Iris pigment epithelial cell (primary cell): ENCODE measurements at places on chromosomes 5 and 9.

DNA sequence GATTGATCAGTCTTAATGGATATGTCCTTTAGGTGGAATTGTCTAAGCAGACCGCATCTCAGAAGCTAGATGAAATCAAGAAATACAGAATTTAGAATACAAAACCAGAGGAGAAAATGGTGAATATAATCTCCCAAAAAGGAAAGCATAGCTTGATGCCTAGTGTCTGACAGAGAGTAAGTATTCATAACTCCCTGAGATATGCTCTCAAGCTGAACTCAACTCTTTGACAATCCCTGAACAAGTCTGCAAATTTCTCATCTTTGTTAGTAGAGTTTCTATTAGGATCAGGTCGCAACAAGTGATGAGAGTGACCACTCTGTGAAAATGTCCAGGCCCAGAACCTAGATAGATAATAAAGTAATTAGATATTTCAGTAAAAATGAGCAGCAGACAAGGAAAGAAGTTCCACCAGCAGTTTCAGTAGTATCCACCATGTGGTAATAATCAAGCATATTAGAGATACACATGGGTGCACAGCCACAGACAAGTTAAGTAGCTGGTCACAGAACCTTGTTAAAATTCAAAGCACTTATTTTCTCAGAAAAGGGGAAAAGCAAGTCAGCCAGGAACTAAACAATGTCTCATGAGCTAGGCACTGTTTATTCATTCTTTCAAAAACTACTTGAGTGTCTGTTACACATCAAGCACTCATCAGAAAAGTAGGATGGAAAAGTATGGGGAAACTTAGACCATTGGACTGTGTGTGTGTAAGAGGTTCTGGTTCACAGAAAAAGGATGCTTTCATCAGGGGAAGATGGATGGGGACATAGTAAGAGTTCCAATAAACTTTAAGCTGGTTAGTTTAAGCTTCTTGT is 481.5 kb upstream of the TUSC1 start:
- DNase-seq, result no peak

GRCh38 chr5:104952876-104953275 is 1390.3 kb upstream of the NUDT12 start:
- DNase-seq, result no peak

DNA sequence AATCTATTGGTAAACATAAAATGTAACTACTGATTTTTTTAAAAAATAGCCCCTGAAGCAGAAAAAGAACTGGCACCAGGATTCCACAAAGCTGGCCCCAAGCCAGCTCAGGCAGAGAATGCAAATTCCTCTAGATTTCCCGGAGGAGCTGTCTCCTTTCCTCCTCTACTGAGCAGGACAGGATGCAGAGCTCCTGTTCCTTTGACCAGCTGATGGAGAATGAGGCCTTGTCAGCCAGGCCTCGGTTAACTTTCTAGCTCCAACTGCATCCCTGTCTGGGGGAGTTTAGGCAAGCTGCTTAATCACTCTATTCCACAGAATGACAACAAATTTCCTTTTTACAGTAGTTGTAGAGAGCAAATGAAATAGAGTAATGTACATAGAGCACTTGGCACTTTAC is 155.5 kb downstream of the GNAQ start:
- no peak for DNase-seq

GRCh38 chr5:3220638-3221288 is 374.9 kb upstream of the IRX1 start:
- DNase-seq, result no peak

DNA sequence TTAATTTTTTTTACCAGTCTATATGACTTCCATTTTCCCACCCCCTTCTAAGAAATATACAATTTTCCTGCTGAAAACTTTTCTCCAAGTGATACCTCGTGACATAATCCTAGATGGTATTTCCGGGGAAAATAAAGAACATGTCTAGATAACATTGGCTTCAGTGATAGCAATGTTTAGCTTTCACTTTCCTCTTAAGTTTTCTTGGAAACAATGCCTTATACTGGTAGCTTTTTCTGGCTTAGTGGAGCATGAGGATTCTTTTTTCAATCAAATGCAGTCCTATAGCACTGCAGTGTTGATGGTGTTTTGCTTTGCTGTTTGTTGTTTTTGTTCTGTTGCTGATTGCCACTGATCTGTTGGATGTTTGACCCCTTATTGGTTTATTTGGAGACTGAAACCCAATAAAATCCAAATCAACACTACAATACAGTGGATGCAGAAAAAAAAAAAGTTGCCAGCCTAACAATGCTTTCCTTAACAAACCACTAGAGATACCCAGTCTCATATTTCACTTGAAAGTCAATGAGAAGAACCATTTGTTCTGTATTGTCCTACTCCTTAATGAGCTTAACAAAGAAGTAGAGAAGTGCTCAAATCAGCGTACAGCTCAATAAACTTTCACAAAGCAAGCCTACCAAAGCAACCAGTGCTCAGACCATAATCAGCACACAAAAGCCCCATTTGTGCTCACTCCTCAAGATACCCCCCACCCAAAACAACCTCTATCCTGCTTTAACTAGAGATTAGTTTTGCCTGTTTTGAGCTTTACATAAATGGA is 74.2 kb upstream of the GRAMD2B start:
- DNase-seq, result peak; percentile 51

- no peak for DNase-seq
Measured at GRCh38 chr9:121811140-121811539, 159.7 kb downstream of the DAB2IP start.

GRCh38 chr9:128787659-128788058 is 606 bp downstream of the TBC1D13 start:
- peak; percentile 23 for DNase-seq

- DNase-seq, result no peak
Measured at GRCh38 chr9:105373723-105374122, 74.1 kb upstream of the FSD1L start.

GRCh38 chr5:561408-561807 is 37.2 kb upstream of the SLC9A3 start:
- DNase-seq, result no peak

DNA sequence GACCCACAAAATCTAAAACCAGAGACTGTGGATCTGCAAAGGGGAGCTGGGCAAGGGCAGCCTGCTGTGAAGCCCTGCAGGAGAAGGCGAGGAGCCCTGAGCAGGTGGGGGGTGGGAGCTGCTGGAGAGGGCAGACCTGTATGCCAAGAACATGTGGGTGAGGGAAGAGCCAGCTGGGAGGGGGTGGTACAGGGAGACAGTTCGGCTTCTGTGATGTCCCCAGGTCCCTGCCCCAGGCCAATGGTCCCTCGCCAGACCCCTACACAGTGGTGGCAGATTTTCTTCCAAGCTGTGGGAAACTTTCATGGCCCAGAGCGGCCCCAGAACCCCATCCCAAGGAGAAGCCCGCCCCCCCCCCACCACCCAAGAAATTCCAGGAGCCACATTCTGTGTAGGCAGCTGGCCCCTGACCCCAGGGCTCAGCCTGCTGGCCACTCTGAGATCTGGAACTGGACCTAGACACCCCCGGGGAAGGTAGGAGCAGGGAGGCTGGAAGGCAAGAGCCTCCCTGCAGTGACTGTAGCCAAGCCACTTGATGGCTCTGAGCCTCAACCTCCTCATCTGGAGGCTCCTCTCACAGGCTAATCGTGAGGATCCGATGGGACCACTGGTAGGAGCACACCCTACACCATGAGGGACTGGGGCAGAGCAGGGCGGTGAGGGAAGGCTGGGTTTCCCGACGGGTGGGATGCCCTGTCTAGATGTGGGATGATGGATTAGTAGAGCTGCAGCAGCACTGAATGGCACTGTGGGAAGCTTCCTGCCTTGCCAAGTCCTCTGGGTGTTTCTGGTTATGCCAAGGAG is 22.6 kb upstream of the CSF1R start:
- no peak for DNase-seq
